ENCODE measurements at places on chromosomes 13 and 19. TPM values are rescaled to one million over a fixed set of nuclear protein-coding genes. Genes with fewer than 3 reads are reported as not detected.

Gene CRX
- 0.14 TPM for polyA plus RNA-seq

DNA sequence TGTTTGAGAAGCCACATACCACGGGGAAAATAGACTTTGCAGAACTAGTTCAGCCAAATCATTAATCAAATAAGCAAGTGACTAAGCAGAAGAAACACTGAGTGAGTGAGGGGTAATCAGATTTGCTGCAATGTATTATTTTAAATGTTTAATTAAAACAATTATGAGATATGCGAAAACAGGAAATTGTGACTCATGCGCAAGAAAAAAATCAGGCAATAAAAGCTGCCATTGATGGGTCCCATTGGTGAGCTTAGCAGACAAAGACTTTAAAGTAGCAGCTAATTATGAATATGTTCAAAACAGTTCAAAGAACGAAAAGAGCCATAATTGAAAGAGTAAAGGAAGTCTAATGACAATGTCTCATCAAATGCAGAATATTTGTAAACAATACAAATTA is 644.1 kb downstream of the GPC5 start:
- no peak for DNase-seq

- DNase-seq: peak; percentile 5
Measured at GRCh38 chr13:70108356-70109105, at the start of gene KLHL1. Gene KLHL1, minus strand, starts transcription at chr13:70108452. Its CDS starts 753 bp downstream, at chr13:70107699.

- no peak for DNase-seq
Measured at GRCh38 chr19:38735257-38735686, 9.0 kb downstream of the CAPN12 start.

- no peak for DNase-seq
Measured at GRCh38 chr13:48112896-48113755, 18.2 kb upstream of the MED4 start.

GRCh38 chr19:37817180-37817981 is 38.0 kb upstream of the ZNF573 start:
- DNase-seq: peak; percentile 72

Gene DAND5
- polyA plus RNA-seq: 0.10 TPM

DNA sequence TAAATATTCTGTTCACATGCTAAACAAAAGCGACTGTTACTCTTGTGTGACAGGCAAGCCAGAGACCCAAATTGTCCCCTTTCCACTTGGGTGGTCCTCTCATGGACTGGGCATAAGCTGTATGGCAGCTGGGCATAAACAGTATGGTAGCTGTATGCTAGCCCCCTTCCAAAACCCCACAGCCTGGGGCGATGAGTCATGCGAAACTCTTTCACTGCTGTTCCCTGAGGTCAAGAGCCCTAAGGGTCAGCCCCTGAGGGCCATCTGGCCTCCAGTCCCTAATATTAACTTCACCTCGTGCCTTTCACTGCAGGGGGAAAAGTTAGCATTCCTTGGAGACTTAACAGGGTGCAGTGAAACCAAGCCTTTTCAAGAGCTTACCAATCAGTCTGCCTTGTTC is 45.6 kb upstream of the ZNF562 start:
- no peak for DNase-seq

DNA sequence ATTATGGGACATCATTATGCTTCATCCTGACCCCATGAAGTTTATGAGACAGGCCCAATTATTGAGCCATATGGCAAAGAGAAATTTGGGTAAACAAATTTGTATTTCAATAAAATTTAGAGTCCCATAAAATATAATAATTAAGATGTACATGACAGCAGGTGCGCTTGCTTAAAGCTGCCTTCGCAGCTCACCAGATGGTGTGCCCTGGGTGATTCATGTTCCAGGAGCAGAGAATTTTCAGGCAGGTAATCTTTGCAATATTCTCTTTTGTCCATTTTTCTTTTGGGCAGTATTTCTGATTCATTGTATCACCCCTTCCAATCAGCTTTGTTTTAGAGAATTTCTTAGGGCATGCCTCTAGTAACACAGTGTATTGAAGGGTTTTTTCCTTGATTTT is 39.5 kb upstream of the WASF3 start:
- DNase-seq: no peak

DNA sequence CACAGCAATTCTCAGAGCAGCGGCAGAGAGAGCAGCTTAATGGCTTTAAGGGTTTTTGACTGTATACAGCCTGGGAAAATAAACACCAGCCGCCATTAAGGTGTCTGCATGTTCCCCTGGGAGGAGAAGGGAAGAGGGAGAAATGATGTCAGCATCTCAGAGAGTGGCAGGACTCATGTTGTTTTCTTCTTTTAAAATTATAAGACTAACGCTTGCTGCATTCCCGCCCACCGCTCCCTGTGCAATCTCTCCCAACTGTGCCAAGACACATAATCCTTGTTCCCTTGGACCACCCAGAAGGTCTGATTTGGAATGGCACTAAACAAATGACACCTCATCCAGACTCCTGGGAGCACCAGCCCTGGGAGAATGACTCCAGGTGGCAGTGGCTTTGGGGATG is 27.7 kb upstream of the FAM216B start:
- DNase-seq: no peak

Gene IQCN
- polyA plus RNA-seq: 4.6 TPM

Gene LRRC63
- polyA plus RNA-seq: 0.24 TPM
